AG09319 (cell line): ENCODE measurements at places on chromosomes 12 and 14.

- peak; percentile 72 for DNase-seq
Measured at GRCh38 chr14:36091096-36091495, 85.4 kb downstream of the PTCSC3 start.

GRCh38 chr14:104030958-104031357 lies 54.5 kb upstream of the ASPG start:
- DNase-seq, result no peak

GRCh38 chr14:93778856-93779629 lies 9.2 kb downstream of the PRIMA1 start:
- no peak for DNase-seq

DNA sequence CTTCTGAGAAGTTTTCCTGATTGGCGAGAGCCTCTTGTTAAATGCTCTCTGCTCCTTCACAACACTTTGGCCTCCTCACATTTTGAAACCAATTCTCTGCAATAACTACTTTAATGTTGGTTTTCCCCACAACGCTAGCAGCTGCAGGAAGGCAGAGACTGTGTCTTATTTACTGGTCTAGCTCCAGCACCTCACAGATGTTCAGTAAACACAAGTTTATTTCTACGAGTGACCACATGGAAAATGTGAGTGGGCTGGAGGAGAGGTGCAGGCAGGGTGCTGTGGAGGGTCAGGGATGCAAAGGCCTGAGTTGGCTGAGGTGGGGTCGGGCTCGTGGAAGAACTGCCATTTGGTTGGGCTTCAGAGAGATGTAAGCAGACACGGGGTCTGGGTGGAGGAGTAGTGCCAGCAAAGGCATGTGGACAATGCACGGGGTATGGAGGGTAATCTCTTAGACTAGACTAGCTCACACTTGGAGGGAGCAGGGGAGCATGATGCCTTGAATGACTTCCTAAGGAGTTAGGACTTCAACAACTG lies 117.4 kb upstream of the RTL1 start:
- no peak for DNase-seq

DNA sequence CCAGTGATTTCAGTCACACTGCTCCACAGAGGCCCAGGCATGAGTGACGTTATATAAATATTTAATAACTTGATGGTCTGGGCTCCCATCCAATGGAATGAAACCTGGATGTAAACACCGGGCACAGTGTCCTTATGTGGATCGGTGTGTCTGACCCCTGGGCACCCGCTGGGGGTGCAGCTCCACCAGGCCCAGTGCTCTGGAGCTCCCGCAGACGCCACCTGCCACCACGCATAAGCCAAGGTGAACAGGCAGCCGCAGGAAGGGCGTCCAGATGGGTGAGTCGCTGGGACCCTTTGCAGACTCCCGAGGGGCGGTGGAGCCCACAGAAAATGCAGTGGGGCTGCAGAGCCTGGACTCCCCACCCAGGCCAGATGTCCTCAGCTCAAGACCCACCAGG lies 121.6 kb downstream of the SCARB1 start:
- DNase-seq, result no peak

GRCh38 chr12:51520576-51521325 lies 70.3 kb upstream of the SCN8A start:
- DNase-seq, result no peak

DNA sequence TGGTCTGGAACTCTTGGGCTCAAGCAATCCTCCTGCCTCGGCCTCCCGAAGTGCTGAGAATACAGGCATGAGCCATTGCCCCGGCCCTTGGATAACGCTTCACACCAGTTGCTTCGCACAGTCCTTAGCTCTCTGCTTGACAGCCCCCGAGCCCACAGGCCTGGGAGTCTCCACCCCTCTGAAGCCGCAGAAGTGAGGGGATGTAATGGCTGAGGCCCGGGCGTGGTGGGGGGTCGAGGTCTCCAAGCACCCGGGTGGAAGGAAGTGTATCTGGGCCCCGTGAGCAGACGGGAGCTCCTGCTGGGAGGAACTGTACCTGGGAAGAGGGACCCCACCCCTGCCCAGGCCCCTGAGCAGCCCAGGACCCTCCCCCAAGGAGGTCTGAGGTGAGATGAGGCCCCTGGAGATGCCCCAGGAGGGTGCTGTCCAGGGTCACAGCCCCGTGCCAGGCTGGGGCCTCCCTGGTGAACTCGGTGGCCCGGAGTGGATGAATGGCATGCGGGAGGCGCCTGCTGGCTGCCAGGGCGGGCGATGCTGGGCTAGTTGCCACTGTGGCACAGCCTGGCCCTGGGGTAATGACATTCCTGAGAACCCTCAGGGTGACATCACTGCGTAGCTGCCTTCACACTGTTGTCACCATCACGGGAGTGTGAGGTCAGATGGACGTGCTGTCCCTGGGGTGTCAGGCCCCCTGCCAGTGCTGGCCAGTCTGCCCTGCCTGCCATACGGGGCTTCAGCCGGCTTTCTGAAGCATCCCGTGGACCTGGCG lies 48.9 kb downstream of the KIF26A start:
- no peak for DNase-seq

DNA sequence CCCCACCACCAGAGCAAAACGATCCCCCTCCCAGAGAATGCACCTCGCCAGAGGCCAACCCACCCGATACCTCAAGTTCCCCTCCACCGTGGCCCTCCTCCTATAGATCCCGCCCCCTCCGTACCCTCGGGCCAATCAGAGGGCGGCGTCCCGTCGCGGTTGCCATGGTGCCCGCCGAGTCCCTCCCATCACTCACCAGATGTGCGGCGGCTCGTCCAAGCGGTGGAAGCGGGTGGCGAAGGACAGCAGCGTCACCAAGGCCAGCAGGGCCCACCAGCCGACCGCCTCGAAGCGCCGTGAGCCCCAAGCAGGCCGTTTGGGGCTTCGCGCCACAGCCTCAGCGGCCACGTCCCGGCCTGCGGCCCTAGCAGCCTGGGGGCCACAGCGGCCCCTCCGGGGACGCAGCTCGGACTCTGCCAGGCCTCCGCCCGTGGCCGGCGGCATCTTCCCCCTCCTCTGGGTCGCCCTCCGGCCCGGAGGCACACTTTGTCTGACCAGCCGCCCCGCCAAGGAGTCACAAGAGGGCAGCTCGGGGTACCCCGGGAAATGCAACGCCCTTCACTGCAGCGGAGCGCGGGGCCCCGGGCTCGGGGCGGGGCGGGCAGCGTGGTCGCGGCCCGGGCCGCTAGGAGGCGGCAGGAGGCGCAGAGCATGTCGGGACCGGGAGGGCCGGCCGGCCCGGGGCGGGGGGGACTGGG lies at the start of gene POMT2:
POMT2 (minus strand) TSS at position 646 of the 698 bp plus-strand sequence; CDS start at position 444, 202 bp downstream.
- peak; percentile 52 for DNase-seq

GRCh38 chr12:71691504-71692129 lies 5.7 kb downstream of the TMEM19 start:
- no peak for DNase-seq

GRCh38 chr14:96757456-96757855 lies 39.7 kb upstream of the VRK1 start:
- DNase-seq, result no peak

DNA sequence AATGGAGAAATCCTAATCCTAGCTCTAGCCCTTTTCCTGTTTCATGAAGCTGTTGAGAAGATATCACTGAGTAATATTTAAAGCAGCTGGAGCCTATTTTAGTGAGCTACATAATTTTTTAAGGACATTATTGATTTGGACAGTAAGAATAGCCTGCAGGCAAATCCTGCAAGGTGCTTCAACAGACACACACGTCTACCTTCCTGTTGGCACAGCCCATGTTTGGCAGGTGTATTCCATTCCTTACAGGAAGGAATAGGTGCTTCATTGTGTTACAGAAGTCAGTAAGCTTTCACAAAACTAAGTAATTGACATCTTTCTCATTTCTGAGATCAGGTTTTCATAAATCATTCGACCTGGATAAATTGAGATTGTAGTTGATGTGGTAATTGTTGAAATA lies 50.6 kb downstream of the FOXA1 start:
- no peak for DNase-seq

DNA sequence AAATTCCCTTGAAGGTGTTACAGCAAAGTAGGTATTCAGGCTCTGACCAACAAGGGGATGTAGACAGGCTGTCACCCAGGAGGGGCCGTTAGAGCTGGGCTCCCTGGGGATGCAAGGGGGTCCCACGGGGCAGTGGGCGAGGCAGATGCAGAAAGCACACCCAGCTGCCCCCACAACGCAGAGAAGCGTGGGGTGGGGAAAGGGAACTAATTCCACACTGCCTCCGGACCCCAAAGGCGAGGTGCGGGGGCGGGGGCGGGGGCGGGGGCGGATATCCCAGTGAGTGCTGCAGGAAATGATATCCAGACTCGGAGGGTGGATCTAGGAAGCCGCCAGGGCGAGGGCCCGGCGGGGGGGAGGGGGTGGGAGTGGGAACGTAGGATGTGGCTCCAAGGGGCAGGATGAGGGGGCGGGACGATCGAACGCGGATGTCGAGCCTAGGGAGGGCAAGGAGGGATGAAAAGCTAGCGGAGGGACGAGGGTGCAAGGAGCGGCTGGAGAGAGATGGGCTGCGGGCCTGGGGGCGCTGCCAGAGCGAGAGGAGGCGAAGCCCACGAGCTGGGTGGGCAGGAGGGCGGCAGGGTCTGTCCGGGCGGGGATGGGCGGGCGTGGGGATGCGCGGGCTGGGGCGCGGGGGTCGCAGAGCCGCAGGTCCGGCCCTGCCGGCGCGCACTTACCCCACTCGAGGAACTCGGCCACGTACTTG lies 874 bp downstream of the CDC42BPB start:
- DNase-seq, result no peak

- no peak for DNase-seq
Measured at GRCh38 chr14:89359477-89360222, 57.4 kb downstream of the FOXN3 start.
